EH (cell line): ENCODE measurements at places on chromosomes 11 and 22.
A peak's percentile ranks its signal among the peaks of the same experiment; 100 is the strongest.

- DNase-seq, result peak; percentile 79
Measured at GRCh38 chr11:87428266-87428665, 390.5 kb downstream of the TMEM135 start.

GRCh38 chr11:35174666-35175065 lies 35.7 kb downstream of the CD44 start:
- DNase-seq, result peak; percentile 87

- DNase-seq, result no peak
Measured at GRCh38 chr11:102438311-102439062, 14.1 kb downstream of the TMEM123 start.

DNA sequence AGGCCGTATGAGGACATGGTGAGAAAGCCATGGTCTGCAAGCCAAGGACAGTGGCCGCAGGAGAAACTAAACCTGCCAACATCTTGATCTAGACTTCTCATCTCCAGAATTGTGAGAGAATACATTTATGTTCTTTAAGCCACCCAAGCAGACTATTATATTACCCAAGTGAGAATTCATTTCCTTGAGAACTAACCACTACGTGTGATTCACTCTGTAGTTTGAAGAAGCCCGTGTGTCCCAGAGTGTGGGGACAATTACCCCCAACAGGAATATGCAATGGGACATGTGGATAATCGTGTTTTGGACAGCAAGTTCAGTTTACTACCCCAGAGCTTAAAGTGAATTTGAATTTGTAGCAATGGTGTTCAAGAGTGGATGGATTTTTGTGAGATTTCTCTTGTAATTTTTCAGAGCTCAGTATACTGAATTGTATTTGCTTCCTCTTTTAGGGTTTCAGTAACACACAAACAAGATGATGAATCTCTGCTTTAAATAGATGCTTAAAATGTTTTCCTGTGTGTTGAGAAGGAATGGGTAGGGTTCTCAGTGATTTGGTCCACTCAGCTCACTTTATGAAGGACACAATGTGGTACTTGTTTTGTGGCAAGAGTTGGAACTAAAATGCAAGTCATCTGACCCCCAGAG lies 100.0 kb upstream of the ARHGAP20 start:
- DNase-seq, result no peak

GRCh38 chr11:19872512-19873145 lies 160.0 kb downstream of the NAV2 start:
- no peak for DNase-seq

DNA sequence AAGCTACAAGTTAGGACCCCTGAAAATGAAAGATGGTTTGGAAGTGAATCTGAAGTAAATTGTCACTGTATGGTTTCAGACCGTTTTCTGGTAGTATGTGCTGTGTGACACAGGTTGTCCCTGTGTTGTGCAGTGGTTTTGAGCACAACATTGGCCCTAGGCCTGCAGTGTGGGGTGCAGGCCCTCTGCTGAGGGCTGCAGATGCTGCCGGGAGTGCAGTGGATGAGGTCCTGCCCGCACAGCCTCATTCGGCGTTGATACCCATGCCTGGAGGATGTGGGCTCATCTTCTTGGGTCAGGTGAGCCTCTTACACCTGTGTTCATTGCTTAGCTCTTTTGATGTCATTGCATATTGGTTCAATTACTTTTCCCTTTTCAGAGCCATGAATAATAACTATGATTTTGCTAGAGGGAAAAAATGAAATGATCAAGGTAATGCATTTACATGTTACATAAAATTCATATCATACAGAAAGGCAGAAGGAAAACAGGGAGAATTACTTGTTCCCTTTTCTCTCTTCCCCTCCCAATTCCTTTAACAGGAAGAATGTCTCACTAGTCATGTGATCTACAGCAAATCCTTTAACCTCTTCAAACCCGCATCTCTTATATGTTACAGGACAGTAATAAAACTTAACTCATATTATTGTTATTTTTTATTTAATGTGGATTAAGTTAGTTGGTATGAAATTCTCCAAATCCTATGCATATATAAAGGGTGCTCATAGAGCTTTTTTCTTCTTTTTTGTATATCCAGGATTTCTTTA lies 48.7 kb downstream of the PTPRJ start:
- DNase-seq, result peak; percentile 49

DNA sequence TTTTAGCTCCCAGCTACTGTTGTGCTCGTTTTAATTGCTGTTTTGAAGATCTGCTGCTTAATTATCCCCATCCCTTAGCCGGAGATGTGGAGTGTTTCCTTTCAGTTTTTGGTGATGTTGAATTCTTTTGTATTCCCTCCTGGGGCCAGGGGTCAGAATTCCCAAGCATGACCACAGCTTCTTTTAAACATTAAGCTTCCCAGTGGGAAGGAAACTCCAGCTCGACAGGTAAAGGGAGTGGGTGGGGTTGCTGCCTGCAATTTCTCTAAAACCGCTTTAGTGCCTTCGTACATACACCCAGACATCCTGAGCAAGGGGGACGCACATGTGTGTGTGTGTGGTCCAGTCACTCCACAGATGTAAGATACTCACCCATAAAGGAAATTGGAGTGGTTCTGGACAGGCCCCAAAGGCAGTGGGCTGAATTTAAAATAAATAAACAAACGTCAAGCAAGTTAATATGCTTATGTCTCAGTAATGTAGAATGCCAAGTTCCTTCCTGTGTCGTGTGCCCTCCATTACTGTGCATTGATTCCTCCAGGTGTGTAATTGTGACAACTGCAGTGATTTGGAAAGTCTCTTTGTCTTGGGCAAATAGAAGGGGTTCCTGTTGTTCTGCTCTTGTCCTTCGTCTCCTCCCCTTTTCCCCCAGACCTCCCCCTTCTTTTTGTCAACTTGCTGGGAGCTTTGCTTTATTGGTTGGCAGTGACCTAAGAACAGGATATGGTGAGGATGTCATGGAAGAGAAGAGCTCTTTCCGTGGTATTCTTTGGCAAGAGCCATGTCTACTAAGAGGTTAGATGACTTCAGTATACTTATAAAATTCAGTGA lies 19.2 kb upstream of the ADSL start:
- DNase-seq, result peak; percentile 69

GRCh38 chr22:36344106-36344827 lies 43.5 kb downstream of the MYH9 start:
- DNase-seq, result no peak

- DNase-seq, result no peak
Measured at GRCh38 chr11:61699737-61700160, 19.6 kb downstream of the DAGLA start.

GRCh38 chr11:75351541-75351790 lies at the start of gene ARRB1:
TSS of gene ARRB1 (minus strand) at chr11:75351661. CDS start at chr11:75351607, 54 bp downstream.
- DNase-seq, result no peak

GRCh38 chr22:20130731-20131596 lies 640 bp upstream of the ZDHHC8 start:
- peak; percentile 85 for DNase-seq

DNA sequence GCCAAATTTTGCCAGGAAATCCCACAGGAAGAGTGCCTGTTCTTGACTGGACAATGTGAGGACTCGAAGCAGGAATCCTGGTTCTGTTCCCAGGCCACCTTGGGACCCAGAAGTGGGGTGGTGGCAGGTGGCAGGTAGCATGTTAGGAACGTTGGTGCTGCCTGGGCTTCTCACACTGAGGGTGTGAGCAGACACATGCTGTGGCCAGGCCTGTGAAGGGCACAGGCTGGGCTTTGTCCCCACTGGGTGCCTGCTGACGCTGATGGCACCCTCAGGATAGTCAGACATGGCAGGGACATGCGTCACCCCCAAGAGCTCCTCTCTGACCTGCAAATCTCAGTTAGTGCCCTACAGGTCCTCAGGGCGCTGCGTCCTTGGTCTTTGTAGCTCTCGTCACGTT lies 21.1 kb upstream of the NECTIN1 start:
- no peak for DNase-seq

DNA sequence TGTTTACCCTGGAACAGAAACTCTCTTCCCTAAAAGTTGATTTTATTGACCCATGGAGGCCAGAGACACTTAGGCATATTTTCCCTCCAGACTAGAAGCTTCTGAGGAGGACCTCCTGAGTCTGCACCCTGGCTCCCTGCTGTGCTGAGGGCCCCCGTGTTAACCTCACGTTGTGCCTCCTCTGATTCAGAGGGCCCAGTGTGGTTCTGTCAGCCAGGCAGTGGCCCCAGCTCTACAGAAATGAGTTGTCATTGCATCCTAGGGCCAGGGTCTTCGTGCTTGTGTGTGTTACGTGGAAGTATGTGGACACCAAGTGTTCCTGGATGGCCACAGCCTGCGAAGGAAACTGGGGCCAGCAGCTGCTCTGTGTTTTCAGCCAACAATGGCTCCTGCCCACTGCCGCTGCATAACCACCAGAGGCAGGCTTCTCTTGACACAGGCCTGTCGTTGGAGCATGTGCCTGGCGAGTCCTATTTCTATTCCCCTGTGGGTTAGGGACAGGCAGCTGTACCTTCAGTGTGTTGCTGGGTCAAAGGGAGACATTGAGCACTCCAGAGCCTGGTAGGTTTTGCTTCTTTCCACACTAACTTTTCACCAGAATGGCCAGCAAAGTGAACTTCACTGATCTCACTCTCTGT lies 44.5 kb downstream of the MED15 start:
- DNase-seq, result peak; percentile 29

DNA sequence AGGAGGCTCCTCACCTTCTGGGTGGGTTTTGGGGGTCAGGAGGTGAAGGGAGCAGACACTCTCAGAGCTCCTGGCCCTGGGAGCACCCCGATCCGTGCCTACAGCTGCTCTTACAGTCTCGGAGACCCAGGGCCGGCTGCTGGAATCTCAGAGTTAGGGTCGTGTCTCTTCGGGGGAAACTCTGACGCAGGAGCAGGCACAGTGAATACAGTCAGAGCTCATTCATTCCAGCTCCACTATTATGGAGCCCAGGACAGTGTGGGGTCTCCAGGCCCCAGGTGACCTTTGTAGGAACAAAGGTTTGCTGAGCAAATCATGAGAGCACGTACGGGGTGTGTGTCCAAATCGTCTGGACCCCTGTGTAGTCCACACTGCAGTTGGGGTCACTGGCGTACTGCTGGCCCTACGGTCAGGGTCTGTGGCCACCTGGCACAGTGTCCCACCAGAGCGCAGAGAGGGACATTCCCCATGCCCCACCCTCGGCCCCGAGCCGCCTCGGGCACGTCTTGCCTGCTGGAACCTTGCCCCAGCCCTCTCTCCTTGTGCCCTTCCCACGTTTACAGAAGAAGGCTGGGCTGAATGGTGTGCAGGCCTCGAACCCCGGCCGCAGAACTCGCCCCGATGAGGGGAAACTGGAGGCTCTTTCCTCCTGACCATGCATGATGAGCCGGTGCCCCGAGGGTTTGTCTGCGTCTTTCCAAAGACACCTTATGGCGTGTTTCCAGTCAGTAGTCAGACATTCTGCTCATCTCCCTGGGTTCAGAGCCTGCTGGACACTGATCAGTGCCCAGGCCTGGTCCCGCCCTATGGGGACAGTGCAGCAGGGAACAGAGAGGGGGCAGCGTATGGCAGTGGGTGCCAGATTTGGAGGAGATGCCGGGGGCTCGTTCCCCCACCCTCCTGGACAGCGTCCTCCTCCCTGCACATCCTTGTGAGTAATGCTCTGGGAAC lies 1166.6 kb downstream of the BRD1 start:
- no peak for DNase-seq

DNA sequence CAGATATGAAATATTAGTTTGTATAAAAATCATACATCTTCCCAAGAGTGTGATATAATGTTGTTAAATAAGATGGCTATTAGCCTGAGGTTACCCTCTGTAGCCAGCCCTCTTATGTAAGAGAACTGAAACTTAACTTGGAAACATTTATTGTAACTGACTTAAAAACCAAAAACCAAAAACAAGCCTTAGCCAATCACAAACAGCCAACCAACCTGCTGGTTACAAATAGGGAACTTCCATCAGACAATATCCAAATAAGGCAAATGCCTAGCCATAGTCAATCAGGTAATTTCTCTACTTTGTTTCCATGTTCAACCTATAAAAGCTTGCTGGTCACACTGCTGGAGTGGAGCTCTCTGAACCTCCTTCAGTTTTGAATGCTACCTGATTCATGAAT lies 14.1 kb downstream of the KBTBD3 start:
- DNase-seq, result no peak

DNA sequence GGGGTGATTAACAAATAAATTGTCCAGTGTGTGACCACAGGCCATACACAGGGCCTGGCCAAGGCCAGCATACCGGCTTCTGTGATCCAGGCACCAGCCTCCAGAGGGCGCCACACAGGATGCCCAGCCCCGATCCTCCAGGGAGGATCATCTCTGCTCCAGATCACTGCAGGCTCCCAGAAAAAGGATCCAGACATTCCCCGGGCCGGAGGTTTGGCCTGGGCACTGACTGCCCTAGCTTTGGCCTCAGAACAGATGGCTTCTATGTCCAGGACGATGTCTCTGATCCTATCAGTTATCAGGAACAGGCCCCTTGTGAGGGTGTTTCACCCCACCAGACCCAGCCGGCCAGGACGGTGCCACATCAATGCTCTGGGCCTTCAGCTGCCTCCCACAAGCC lies 74.5 kb upstream of the LMO1 start:
- DNase-seq, result peak; percentile 46

- no peak for DNase-seq
Measured at GRCh38 chr11:73244589-73245240, 26.6 kb downstream of the P2RY2 start.

- peak; percentile 95 for DNase-seq
Measured at GRCh38 chr11:103700622-103701021, 335.8 kb upstream of the DDI1 start.

GRCh38 chr11:113977701-113978100 lies 2.8 kb downstream of the HTR3A start:
- no peak for DNase-seq

DNA sequence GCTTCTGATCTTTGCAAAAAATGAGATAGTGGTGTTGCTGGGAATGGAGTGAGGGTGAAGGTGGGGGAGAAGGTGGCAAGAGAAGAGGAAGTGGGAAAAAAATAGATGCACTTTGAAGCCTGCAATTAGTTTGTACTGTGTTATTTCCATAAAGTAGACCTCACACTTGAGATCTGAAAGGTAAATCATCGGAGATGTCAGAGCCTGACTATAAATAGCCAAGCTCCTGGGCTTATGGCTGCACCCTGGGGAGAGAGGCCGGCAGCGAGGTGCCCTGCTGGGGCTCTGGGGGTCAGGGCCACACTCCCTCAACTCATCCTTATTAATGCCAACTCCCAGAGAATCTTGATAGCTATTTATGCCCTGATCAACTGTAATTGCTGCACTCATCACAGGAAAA lies 134.4 kb downstream of the NXPE2 start:
- DNase-seq, result no peak

- DNase-seq, result no peak
Measured at GRCh38 chr22:32522237-32522636, 47.6 kb downstream of the FBXO7 start.

DNA sequence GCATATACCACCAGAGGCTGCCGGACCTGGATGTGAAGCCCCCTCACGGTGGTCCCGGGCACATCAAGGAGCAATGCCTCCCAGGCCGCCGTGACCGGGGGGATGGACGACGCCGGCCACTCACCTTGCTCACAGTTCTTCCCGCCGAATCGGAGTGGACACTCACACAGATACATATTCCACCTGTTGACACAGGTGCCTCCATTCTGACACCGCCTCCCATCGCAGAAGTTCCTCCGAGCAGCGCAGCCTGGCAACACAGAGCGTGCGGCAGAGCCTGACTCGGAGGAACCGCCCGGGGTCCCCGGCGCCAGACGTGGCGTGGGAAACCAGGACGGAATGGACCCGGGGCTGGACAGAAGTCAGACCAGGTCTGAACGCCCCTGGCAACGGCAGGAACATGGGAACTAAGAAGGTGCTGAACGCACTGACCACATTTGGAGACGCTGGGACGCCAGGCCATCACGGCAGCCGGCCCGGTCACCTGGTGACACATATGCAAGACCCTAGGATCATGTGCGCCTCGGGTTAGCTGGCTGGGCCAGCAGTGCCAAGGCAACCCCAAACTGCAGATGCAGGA lies 74.2 kb downstream of the TRMU start:
- no peak for DNase-seq
